ENCODE measurements at places on chromosomes 11 and 22.

DNA sequence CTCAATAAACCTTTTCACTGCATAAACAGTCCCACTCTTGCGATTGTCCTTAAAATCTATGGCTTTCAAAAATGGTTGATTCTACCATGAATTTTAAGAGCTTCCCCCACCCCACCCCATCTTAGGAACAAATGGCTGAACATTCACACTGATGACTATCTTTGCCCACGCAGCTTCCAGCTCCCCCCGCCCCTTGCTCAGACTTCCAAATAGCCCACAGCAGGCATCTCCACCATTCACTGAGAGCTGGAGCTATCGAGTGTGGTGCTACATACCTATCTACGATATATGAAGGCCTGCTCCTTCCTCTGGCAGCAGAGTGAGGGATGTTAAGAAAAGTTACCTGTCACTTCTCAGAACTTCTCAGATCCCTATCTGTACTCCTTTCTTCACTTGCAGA is 26.7 kb downstream of the EIF3F start:
- no peak for DNase-seq

GRCh38 chr11:44988981-44989635 is 38.4 kb upstream of the TP53I11 start:
- no peak for DNase-seq

- DNase-seq: no peak
These were observed 558.4 kb downstream of the METTL15 start for GRCh38 chr11:28666632-28667031.

DNA sequence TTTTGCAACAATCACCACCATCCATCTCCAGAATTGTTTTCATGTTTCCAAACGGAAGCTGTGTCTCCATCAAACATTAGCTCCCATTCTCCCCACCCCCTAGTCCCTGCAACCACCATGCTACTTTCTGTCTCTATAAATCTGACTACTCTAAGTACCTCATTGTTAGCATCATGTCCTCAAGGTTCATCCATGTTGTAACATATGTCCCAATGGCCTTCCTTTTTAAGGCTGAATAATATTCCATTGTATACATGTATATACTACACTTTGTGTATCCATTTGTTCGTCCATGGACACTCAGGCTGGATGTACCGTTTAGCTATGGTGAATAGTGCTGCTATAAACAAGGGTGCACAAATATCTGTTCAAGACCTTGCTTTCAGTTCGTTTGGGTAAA is 8.2 kb upstream of the DPF2 start:
- DNase-seq: no peak

GRCh38 chr11:109140857-109141515 is 281.0 kb upstream of the C11orf87 start:
- no peak for DNase-seq

GRCh38 chr11:8596504-8597046 is 2.5 kb upstream of the STK33 start:
- DNase-seq: no peak

- no peak for DNase-seq
These were observed 15.7 kb downstream of the SPATA19 start for GRCh38 chr11:133829566-133829965.

GRCh38 chr11:77747381-77747969 is 73.0 kb downstream of the RSF1 start:
- no peak for DNase-seq

GRCh38 chr22:37162221-37163095 is 12.7 kb upstream of the IL2RB start:
- no peak for DNase-seq

- peak; percentile 65 for DNase-seq
These were observed at the start of gene HMOX1 for GRCh38 chr22:35380537-35381423. HMOX1 (plus strand) TSS chr22:35381096; CDS start chr22:35381174, 78 bp downstream.

Measured in hypothalamus (tissue), 51 donors.